ENCODE measurements at places on chromosomes 6 and 20.

GRCh38 chr6:34285448-34286164 is 36.8 kb upstream of the SMIM29 start:
- no peaks in the 10 kb centered on the region for H3K36me3 ChIP-seq
- no peak overlapping the region for H3K4me3 ChIP-seq
- no peaks in the 10 kb centered on the region for H3K27me3 ChIP-seq

DNA sequence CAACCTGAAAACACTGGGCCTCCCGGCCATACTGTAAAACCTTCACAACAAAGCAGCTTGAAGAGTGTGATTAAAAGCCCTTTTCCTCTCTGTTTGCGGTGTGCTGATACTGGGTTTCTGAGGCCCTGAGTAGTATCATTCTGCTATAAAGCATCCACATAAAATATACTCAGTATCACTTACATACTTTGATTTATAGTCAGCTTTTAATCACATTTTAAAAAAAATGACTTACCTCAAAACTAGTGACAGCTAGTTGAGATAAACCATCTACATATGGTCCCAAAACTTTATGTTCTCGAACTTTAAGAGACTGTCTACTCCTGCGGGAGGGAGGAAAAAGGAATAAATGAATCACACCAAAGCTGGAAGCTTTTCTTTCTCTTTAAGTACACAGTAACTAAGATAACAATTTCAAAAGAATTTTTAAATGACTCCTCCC is 135.7 kb downstream of the KIF13A start:
- H3K4me3 ChIP-seq = no peak overlapping the region
- H3K27me3 ChIP-seq = no peaks in the 10 kb centered on the region
- peaks cover 20% of the 10 kb centered on the region for H3K4me1 ChIP-seq
- H3K36me3 ChIP-seq = peaks cover 69% of the 10 kb centered on the region
- DNase-seq = no peak

DNA sequence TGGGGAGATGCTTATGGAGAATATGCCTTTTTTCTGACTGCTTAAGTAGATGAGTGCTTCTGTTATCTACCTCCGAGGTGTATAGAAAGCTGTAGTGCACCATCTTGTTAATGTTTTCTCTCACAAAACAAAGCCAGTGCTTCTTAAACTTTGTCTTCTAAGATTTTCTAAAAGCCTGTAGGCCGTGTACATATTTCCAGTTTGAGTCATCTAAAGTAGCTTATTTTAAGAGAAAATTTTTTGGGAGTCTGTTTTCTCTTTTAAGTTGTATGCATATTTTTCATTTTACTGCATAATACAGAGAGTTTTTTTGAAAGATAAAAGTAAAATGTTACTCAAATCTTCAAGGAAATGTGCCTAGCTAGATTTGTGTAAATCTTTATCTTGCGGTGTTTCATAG is 151.7 kb downstream of the GRIK2 start:
- no peaks in the 10 kb centered on the region for H3K4me1 ChIP-seq
- H3K27ac ChIP-seq = no peak overlapping the region
- DNase-seq = no peak
- no peak overlapping the region for H3K4me3 ChIP-seq
- H3K36me3 ChIP-seq = no peaks in the 10 kb centered on the region

GRCh38 chr6:37487591-37488380 is 11.9 kb downstream of the CCDC167 start:
- H3K27me3 ChIP-seq = no peaks in the 10 kb centered on the region
- H3K36me3 ChIP-seq = peaks cover 9% of the 10 kb centered on the region
- DNase-seq = no peak
- no peak overlapping the region for H3K27ac ChIP-seq

GRCh38 chr6:143125864-143126573 is 65.3 kb downstream of the AIG1 start:
- no peak overlapping the region for H3K4me3 ChIP-seq
- no peak for DNase-seq
- H3K27ac ChIP-seq = no peak overlapping the region

- H3K4me3 ChIP-seq = no peak overlapping the region
- no peak for DNase-seq
- H3K27ac ChIP-seq = no peak overlapping the region
- H3K36me3 ChIP-seq = no peaks in the 10 kb centered on the region
- H3K27me3 ChIP-seq = no peaks in the 10 kb centered on the region
Observed at GRCh38 chr6:1016329-1017302, 295.3 kb upstream of the FOXQ1 start.
